Posterior vena cava (tissue), 2 donors: ENCODE measurements at places on chromosomes 6 and 20. TPM values are rescaled to one million over a fixed set of nuclear protein-coding genes. Genes with fewer than 3 reads are reported as not detected.

- DNase-seq = no peak
These were observed 8.5 kb downstream of the MOXD1 start for GRCh38 chr6:132392792-132393191.

DNA sequence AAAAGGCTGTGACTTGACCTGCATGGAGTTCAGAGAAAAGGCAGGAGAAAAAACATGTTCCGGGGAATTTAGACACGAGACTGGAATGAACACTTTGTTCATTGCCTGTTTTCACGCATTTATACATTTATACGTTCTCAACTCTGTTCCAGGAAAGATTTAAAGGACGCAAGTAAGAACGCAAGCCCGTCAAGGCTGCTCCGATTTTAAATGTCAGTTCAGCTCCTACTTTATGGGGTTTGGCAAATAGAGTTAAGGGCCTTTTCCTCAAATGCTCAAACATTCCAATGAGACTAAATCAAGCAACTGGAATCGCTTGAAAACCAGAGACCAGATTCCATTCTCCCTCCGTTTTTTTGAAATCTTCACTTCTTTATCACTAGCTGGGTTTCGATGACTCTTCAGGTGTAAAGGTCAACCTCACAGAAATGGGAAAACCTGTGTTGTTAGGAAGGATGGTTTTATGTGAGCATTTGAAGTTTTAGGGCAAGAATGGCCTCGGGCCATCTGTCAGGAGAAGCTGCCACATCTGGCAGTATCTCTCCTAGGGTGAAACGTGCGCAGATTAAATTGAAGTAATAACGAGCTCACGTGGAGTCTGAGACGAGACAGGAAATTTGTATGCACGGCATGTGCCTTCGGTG, 24.9 kb downstream of the TTLL2 start:
- DNase-seq = no peak

DNA sequence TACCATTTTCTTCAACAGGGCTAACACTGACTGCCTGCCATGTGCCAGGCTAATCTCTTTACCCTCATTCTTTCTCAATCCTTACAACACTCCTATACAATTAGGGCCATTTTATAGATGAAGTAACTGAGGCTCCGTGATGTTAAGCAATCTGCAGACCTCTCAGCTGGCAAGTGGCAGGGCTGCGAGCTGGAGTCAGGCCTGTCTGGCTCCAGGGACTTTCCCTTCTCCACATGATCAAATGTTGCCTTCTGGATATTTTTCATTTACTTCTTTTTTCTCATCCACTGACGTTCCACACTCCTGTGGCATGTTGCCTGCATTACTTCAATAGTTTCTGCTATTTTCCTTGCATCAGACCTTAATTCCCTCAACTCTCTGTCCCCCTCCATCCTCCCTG, 55.2 kb upstream of the TAGAP start:
- DNase-seq = no peak

The BMP6 gene
- total RNA-seq = 5.7 TPM

The PABPC1L gene
- total RNA-seq = 5.9 TPM
